ENCODE measurements at places on chromosomes 7 and 10. TPM values are rescaled to one million over a fixed set of nuclear protein-coding genes. Genes with fewer than 3 reads are reported as not detected.

GRCh38 chr10:35413985-35414861 lies 77.9 kb downstream of the CCNY start:
- peaks cover 43% of the 10 kb centered on the region for H3K4me1 ChIP-seq
- H3K27ac ChIP-seq = no peak overlapping the region
- H3K36me3 ChIP-seq = no peaks in the 10 kb centered on the region
- DNase-seq = no peak

GRCh38 chr7:50688226-50688590 lies 94.5 kb downstream of the GRB10 start:
- no peaks in the 10 kb centered on the region for H3K27me3 ChIP-seq
- no peak for DNase-seq
- H3K27ac ChIP-seq = no peak overlapping the region
- H3K4me1 ChIP-seq = peaks cover 9% of the 10 kb centered on the region

GRCh38 chr7:1811850-1812508 lies 141.9 kb downstream of the ELFN1 start:
- H3K36me3 ChIP-seq = peaks cover 8% of the 10 kb centered on the region
- no peak for DNase-seq
- H3K4me3 ChIP-seq = no peak overlapping the region
- no peak overlapping the region for H3K27ac ChIP-seq

DNA sequence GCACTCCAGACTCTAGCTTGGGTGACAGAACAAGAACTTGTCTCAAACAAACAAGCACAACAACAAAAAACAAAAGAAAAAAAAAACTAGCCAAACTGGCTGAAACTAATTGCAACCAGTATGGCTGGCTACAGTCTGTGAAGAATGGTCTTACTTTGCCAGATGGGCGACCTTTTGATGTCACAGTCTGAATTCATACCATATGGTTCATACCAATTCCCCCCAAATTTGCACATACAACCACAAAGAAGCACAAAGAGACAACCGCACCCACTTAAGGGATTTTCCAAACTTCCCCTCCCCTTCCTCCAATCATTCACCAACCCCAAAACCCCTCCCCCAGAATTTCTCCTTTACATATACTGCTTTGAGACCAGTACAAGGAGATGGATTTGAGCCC lies 114.2 kb downstream of the SPAG6 start:
- no peaks in the 10 kb centered on the region for H3K36me3 ChIP-seq
- no peak overlapping the region for H3K27ac ChIP-seq
- H3K27me3 ChIP-seq = no peaks in the 10 kb centered on the region
- no peak overlapping the region for H3K4me3 ChIP-seq

DNA sequence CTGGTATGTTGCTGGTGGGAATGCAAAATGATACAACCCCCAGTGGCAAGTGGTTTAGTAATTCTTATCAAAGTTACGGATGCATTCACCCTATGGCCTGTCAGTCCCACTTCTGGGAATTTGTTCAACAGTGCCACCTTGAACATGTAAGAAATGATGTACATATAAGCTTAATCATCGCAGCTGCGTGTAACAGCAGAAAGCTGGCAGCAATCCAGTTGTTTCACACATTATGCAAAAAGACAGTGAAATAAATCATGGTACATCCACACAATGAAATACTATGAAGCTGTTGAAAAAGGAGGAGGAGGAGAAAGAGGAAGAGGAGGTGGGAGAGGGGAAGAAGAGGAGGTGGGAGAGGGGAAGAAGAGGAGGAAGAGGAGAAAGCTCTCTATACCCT lies 76.2 kb upstream of the MYL10 start:
- no peak overlapping the region for H3K4me3 ChIP-seq
- no peak overlapping the region for H3K27ac ChIP-seq
- H3K4me1 ChIP-seq = no peaks in the 10 kb centered on the region
- no peak for DNase-seq
- no peaks in the 10 kb centered on the region for H3K36me3 ChIP-seq

Gene PRPS1L1
- not detected for total RNA-seq

DNA sequence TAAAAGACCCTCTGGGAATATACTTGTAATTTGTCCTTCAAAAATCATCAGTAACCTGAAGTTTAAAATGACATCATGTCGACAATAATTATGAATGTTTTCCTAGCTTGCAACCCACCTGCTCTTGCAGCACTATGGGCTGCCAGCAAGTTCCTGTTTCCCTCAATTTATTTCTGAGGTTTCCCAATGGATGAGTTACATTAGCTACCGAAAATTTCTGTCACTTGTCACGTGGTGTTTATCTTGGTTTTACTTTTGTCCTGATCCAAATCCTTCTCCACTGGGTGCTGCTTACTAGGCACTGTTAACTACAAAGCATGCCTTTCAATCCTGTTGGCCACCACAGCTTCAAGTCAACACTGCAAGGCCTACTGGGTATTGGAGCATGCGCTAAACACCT lies 31.5 kb downstream of the GIMAP8 start:
- DNase-seq = no peak
- peak overlapping the region; percentile 58 for H3K27ac ChIP-seq
- peaks cover 59% of the 10 kb centered on the region for H3K4me1 ChIP-seq
- H3K27me3 ChIP-seq = no peaks in the 10 kb centered on the region
- H3K4me3 ChIP-seq = no peak overlapping the region

Gene MBL2
- not detected for total RNA-seq

Gene HOXA5
- 16.0 TPM for total RNA-seq

GRCh38 chr10:43408331-43408709 lies 666 bp downstream of the HNRNPF start:
- no peaks in the 10 kb centered on the region for H3K27me3 ChIP-seq
- H3K4me3 ChIP-seq = peak overlapping the region; percentile 79
- H3K36me3 ChIP-seq = peaks cover 6% of the 10 kb centered on the region
- no peak for DNase-seq
- H3K4me1 ChIP-seq = peaks cover 43% of the 10 kb centered on the region
- H3K27ac ChIP-seq = peak overlapping the region; percentile 98

Gene CPN1
- total RNA-seq = not detected

DNA sequence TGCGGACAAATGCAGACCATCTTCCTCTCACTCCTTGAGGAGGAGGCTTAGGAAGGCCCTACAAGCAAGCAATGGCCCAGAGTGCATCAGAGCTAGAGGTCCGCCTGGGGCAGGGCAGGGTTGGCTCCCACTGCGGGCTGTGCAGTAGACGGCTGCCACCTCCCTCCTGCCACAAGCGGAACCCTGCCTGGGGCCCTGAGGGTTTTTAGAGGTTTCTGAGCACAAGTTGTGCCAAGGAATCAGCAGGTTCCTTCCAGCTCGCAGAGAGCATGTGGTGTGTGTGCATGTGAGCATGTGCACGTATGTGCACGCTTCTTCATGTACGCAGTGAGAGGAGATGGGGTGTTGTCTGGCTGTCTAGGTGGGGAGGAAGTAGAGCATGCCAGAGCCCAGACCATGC lies 25.9 kb upstream of the SMARCD3 start:
- no peak for DNase-seq
- peaks cover 5% of the 10 kb centered on the region for H3K27me3 ChIP-seq
- H3K27ac ChIP-seq = no peak overlapping the region
- H3K4me3 ChIP-seq = no peak overlapping the region

Gene RAMP3
- 183 TPM for total RNA-seq

Gene GIMAP7
- 49.4 TPM for total RNA-seq

Gene CPA1
- 0.30 TPM for total RNA-seq

DNA sequence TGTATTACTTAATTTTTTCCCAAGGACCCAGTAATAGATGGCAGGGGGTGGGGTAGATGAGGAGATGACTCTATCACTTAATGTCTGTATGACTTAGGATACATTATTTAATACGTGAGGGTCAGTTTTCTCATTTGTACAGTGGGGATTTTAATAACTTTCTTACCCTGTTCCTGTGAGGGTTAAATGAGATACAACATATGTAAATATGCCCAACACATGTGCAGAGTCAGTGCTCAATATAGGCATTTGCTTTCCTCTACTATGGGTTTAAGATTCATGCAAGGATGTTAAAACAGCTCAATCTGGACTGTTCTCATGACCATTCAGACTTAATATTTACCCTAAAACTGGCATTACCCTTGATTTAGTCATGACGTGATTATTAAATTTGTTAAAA lies 31.2 kb downstream of the ST7 start:
- no peaks in the 10 kb centered on the region for H3K27me3 ChIP-seq
- no peak for DNase-seq
- no peaks in the 10 kb centered on the region for H3K4me1 ChIP-seq
- no peaks in the 10 kb centered on the region for H3K36me3 ChIP-seq
- H3K4me3 ChIP-seq = no peak overlapping the region
- no peak overlapping the region for H3K27ac ChIP-seq

GRCh38 chr7:74479961-74480829 lies 26.5 kb downstream of the GTF2IRD1 start:
- H3K27ac ChIP-seq = peak overlapping the region; percentile 97
- peaks cover 77% of the 10 kb centered on the region for H3K4me1 ChIP-seq
- H3K4me3 ChIP-seq = peak overlapping the region; percentile 57
- DNase-seq = peak; percentile 87

DNA sequence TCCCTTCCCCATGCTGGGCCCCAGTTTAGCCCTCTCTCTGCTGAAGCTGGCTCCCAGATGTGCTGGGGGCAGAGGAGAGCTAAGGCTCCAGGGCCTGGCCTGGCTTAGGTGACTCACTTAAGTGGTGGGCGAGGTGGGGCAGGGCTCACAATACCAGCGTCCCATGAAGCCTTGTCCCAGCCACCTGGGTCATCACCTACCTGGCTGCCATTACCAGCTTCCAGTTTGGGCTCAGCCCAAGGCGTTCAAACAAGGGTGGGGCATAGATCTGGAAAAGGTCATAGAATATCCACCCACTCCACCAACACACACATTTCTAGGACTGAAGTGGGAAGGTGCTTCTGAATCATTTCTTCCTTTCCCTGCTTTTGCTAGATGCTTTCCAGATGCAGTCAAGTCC lies 8.3 kb downstream of the KAZALD1 start:
- H3K4me3 ChIP-seq = no peak overlapping the region
- peaks cover 39% of the 10 kb centered on the region for H3K27me3 ChIP-seq
- peaks cover 43% of the 10 kb centered on the region for H3K4me1 ChIP-seq
- DNase-seq = no peak
- no peaks in the 10 kb centered on the region for H3K36me3 ChIP-seq

Gene MKX
- total RNA-seq = 1.6 TPM

DNA sequence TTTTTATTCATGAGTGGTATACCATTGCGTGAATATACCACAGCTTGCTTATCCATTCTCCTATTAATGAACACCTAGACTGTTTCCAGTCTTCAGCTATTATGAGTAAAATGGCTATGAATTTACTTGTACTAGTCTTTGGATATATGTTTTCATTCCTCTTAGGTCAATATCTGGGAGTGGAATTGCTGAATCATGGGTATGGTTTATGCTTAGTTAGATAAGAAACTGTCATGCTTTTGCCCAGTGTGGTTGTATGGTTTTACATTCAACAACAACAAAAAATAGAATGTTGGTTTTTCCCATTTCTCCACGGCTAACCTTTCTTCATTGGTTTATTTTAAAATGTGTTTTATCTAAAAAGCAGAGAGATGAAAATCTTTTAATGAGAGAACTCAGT lies 308.3 kb downstream of the PHF14 start:
- no peaks in the 10 kb centered on the region for H3K27me3 ChIP-seq
- no peaks in the 10 kb centered on the region for H3K36me3 ChIP-seq
- no peaks in the 10 kb centered on the region for H3K4me1 ChIP-seq
- no peak for DNase-seq
- no peak overlapping the region for H3K4me3 ChIP-seq

DNA sequence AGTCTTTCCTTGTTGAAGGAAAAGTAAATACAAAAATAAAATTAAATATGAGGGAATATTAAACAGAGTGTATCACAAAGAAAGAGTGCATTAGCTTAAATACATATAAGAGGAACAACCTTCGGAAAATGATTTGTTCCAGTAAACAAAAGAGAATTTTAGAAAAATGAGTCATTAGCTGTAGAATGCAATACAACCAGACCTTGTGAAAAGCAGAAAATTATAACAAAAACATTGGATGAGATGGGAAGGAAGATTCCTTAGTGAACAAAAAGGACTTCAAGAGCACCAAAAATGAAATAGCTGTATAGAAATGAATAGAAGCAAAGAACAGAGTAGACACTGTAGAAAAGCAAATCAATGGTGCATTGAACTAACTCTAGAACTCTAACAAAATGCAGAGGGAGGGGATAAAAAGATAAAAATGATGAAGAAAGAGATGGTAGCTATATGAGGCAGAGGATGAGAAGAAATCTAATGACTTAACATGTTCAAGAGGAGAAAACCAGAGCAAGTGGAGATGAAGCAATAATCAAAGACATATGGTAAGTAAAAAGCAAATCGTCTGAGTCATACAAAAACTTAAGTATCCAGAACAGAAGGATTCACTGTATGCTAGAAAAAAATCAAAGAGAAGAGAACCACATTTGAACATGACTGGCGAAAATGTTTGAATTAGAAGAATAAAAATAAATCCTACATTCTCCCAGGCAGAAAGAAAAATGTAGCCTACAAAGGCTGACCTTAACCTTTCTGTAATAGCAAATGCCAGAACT lies 190.5 kb downstream of the TMEM26 start:
- no peaks in the 10 kb centered on the region for H3K4me1 ChIP-seq
- no peak overlapping the region for H3K27ac ChIP-seq
- no peak overlapping the region for H3K4me3 ChIP-seq
- H3K36me3 ChIP-seq = no peaks in the 10 kb centered on the region

DNA sequence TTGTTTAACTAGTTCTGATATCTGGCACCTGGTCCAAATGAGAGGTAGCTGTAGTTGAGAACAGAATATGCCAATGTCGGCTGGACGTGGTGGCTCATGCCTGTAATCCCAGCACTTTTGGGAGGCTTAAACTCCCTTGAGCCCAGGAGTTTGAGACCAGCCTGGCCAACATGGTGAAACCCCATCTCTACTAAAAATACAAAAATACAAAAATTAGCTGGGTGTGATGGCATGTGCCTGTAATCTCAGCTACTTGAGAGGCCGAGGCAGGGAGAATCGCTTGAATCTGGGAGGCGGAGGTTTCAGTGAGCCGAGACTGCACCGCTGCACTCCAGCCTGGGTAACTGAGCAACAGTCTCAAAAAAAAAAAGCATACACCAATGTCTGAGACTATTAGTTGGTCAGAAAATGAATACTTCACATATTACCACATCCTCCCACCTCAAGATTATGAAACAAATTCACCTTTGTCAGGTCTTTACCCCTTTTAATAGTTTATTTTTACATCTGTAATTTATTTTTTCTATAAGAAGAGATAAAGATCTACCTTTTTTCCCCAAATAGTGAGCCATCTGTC lies 38.8 kb downstream of the EPC1 start:
- no peak overlapping the region for H3K4me3 ChIP-seq
- H3K36me3 ChIP-seq = peaks cover 27% of the 10 kb centered on the region
- DNase-seq = no peak
- H3K27me3 ChIP-seq = no peaks in the 10 kb centered on the region

DNA sequence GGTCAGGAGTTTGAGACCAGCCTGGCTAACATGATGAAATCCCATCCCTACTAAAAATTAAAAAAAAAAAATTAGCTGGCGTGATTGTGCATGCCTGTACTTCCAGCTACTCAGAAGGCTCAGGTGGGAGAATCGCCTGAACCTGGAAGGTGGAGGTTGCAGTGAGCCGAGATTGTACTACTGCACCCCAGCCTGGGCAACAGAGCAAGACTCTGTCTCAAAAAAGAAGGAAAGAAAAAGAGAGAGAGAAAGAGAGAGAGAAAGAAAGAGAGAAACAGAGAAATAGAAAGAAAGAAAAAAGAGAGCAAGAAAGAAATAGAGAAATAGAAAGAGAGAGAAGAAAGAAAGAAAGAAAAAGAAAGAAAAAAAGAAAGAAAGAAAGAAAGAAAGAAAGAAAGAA lies 292.8 kb upstream of the KLF6 start:
- DNase-seq = no peak
- H3K27me3 ChIP-seq = no peaks in the 10 kb centered on the region
- H3K4me1 ChIP-seq = peaks cover 19% of the 10 kb centered on the region
- no peak overlapping the region for H3K4me3 ChIP-seq

Gene TBXAS1
- total RNA-seq = 92.6 TPM

- no peak overlapping the region for H3K4me3 ChIP-seq
- DNase-seq = no peak
- H3K27ac ChIP-seq = no peak overlapping the region
- no peaks in the 10 kb centered on the region for H3K27me3 ChIP-seq
- no peaks in the 10 kb centered on the region for H3K4me1 ChIP-seq
Measured at GRCh38 chr10:92801978-92802872, 46.1 kb upstream of the EXOC6 start.

Gene EPHA1
- total RNA-seq = 9.0 TPM
